ENCODE measurements at places on chromosomes 4 and X. TPM values are rescaled to one million over a fixed set of nuclear protein-coding genes. Genes with fewer than 3 reads are reported as not detected.

IL1RAPL2 gene
- not detected for total RNA-seq

SLC25A43 gene
- 1.4 TPM for total RNA-seq

IL3RA gene
- total RNA-seq, result 6.9 TPM

KLHL13 gene
- 11.4 TPM for total RNA-seq

GNL3L gene
- 32.6 TPM for total RNA-seq

ITIH6 gene
- not detected for total RNA-seq

PDE5A gene
- total RNA-seq, result 8.2 TPM

HS3ST1 gene
- 2.4 TPM for total RNA-seq

HPGD gene
- 1.4 TPM for total RNA-seq

CXXC4 gene
- total RNA-seq, result 4.5 TPM

S100P gene
- total RNA-seq, result not detected

GRCh38 chrX:9913146-9913433 is 54.1 kb upstream of the CLDN34 start:
- DNase-seq, result no peak

DNA sequence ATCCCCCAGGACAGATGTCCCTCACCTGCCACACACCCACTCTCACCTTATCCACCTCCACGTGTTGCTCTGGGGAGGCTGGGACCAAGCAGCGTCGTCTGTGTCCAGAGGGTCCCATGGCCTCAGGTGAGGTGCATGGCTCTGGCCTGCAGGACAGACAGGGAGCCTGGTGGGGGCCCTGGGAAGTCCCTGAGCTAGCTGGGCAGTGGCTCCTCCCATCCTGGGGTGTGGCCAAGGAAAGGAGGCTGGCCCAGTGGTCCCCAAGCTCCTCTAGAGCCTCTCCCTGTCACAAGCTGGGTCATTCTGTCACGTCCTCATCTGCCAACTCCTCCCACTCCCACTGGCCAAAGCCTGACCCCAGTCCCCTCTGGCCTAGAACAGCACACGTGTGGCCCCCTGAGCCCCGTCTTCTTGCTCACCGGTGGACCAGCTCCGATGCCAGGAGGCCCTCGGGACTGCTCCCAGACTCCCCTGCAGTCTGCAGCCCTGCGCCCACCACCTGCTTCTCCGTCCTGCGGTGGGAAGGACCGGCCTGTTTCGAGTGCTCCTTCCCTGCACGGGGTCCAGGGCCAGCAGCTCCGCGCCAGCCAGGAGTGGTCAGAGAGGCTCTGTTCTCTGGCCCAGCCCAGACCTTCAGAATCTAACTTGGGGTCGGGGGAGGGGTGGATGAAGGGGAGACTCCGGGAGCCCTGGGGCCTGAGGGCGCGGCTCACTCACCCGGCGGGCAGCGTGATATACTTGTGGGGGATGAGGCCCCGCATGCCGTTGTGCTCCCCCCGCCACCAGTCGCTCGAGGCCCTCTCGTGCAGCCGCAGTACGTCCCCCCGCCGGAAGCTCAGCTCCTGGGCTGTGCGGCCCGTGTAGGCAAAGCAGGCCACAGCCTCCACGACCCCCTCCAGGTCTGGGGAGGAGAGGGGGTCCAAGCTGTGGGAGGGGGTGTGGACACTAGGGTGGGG is 4.8 kb downstream of the AVPR2 start:
- DNase-seq, result peak; percentile 32

- no peak for DNase-seq
Measured at GRCh38 chr4:169899295-169899694, 126.9 kb downstream of the MFAP3L start.

GRCh38 chrX:129091097-129091496 is 432.2 kb downstream of the SMARCA1 start:
- no peak for DNase-seq

- no peak for DNase-seq
Measured at GRCh38 chr4:143341186-143341755, 4.6 kb downstream of the GAB1 start.

GRCh38 chr4:89308161-89308500 is 531 bp upstream of the GPRIN3 start:
- no peak for DNase-seq

DNA sequence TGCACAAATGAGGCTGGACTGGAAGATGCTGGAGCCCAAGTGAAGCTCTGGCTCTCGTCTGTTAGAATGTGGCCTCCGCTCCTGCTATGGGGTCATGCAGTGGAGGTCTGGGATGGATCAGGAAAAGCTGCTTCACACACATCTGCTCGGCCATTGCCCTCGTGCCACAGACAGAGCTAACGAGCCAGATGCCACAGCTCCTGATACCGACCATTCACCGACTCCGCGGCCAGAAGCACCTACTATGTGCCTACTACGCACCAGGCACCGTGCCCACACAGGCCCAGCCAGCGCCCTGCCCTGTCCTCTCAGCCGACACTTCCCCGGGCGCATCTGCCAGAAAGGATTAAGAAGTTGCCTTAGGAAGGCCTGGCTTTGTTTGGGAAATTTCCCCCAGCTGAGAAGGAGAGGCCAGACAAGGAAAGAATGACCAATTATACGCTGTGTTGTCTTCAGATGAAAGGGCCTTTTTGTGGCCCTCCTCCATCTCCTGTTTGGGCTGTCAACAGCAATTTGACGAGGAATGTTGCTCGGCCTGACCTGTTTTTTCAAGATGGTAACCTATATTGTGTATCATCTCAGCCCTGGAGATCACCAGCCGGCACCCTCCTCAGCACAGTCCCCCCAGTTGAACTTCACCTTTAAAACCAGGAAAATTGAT is 34.3 kb downstream of the HMX1 start:
- DNase-seq, result no peak

DNA sequence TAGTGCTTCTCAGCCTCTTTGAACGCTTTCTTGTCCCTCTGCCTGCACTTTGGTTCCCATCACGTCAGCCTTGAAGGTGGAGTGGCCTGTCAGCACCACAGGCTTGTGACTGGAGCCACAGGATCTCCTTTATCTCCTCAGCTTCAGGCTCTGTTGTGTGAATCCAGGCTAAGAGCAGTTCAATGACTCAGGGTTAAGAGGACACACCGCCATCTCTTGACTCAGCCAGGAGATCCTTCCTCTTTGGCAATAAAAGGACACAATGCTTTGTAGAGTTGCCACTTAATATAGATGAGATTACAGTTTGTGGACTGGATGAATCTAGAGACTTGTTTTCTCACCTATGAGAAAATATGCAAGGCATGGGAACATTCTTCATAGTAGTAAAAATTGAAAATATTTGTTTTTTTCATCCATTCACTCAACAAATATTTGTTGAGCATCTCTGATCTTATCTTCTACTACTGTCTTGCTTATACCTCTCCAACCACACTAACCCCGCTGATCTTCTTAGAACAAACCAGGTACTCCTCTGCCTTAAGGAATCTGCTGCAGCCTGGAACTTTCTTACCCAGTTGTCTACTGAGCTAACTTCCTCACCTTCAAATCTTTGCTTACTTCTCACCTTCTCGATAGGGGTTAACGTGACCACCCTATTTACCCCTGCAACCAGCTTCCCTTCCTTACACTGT is 62.3 kb downstream of the UCHL1 start:
- DNase-seq, result peak; percentile 56

- no peak for DNase-seq
Measured at GRCh38 chr4:181508601-181509000, 734.6 kb upstream of the TENM3 start.

GRCh38 chrX:53073115-53073586 is 9.0 kb upstream of the TSPYL2 start:
- DNase-seq, result no peak

GRCh38 chr4:5050520-5051277 is 581 bp upstream of the STK32B start:
- peak; percentile 67 for DNase-seq

GRCh38 chrX:51568586-51568985 is 50.1 kb downstream of the CENPVL3 start:
- DNase-seq, result no peak

DNA sequence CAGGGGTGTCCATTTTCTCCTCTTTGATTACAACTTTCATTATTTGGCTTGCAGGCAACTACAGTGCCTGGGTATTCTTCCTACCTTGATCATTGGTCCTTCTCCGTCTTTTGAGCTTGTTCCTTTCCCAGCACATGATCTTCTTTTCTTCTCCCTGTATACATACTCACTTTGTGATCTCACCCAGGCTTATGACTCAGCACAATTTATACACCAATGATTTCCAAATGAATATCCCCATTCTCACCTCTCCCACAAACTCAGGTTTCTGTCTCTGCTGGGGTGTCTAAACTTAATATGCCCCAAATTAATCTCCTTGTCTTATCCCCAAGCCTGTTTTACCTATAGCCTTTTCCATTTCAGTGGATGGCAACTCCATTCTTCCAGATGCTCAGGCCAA is 19.5 kb upstream of the C4orf54 start:
- no peak for DNase-seq

DNA sequence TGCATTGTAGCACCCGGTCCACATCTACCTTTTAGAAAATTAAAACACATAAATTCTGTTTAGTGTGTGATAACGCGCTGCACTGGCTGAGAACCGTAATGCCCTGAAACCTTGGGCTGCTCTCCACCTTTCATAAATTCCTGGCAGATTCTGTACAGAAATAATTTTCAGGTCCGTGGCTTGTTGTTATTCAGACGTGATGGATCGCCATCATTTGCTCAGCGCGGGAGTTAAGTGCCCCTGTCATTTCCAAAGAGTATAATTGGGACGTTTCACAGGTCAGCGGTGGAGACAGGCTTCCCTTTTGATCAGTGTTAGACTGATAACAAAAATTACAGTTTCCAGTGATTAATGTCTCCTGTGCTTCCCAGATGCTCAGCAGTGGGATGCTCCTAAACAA is 16.5 kb downstream of the UVSSA start:
- DNase-seq, result no peak

- no peak for DNase-seq
Measured at GRCh38 chr4:70734971-70735370, 13.2 kb downstream of the RUFY3 start.

DNA sequence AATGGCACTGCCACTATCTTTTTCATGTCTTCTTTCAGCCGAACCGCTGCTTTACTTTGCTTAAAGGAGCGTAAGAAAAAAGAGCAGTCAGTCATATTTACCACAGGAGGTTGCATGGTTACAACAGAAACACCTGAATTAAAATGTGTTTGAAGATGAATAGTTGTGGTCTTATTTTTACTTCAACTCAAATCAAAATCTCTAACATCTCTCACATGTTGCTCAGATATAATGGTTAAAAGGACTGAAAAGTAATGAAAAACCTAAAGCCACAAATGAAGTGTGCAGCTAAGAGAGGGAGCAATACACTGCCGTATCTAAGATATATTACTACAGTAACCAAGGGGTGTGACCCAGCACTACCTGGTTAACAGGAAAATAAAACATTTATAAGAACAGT is 27.4 kb downstream of the FAM13A start:
- DNase-seq, result no peak

DNA sequence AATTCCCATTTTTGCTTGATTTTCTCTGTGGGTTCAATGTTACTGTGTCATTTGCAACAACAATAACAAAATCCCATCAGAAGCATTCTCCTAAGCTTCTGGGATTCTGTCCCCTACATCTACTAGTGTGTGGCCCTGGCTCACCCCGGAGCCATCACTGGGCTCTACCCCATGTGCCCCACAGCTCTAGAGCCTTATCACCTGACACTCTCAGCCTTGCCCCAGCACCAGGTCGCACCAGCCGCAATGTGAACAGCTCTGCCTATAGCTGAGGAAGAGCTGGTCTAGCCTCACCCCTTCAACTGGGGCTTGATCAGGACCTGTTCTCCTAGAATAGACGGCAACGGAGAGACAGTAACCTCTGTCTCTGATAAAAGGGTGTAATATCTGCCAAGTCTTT is 161.7 kb downstream of the SHROOM3 start:
- DNase-seq, result no peak

DNA sequence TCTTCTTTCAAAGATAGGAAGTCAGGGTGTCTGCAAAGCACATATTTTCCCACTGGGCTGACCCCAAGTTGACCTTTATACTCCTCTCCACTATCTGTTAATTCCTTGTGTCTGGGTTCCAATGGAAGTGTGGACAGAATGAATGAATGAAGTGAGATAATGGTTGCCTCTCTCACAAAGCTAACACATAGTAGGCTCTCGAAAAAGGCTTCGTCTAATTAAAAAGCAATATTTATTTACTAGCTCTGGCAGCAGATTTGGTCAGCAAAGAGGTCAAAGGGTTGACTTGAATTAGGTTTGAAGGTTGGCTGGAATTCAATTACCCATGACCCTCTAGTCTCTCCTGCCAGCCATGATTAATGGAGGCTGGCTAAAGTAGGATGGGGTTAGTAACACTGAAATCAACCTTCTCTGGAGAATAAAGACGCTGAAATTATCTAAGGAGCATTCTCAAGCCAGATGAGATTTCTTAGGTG is 280.3 kb upstream of the KLF3 start:
- DNase-seq, result no peak

- DNase-seq, result no peak
Measured at GRCh38 chrX:129115104-129115503, 408.2 kb downstream of the SMARCA1 start.

- DNase-seq, result no peak
Measured at GRCh38 chr4:110357521-110357920, 118.4 kb upstream of the ENPEP start.

DNA sequence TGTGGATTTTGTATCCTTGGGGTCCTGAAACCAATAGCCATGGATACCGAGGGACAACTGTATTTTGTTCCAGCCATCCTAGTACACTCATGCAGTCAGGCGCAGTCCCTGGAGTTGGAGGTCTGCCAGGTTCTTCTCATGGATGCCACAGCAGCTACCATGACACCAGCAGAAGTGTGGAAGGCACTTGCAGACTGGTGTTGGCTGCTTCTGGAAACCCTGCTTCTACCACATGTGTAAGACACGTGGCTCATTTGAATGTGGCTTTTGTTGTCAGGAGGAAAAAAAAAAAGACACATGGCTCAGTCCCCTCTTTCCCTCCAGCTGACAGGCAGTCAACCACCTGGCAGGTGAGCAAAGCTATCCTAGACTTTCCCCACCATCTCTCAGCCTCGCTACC is 19.4 kb downstream of the DRD5 start:
- no peak for DNase-seq

GRCh38 chrX:153700376-153700945 is 12.7 kb downstream of the SLC6A8 start:
- DNase-seq, result no peak

DNA sequence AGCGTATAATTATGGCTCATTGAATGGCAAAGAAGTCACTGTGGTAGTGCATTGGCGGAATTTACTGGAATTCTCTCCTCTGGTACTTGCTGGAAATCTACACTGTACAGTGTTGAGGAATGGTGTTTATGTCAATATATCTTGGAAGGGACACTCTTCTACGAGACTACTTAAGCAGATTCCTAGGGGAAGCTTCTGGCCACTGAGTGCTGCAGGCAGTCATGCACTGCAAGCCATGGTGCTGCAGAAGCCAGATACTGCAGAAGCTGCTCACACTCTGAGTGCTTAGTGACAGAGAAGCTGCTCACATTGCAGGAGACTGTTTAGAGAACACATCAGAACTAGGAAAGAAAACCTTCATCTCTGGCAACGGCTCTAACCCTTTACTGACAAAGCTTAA is 725.0 kb downstream of the CCSER1 start:
- DNase-seq, result no peak

- no peak for DNase-seq
Measured at GRCh38 chr4:156169861-156170260, 216.2 kb upstream of the CTSO start.

Measured in left ventricle myocardium inferior (tissue), 1 donor.